ENCODE measurements at places on chromosomes 16 and 17.

GRCh38 chr16:23317266-23317661 lies 15.2 kb downstream of the SCNN1B start:
- no peak for DNase-seq

GRCh38 chr16:28915181-28915580 lies 9.9 kb downstream of the RABEP2 start:
- DNase-seq = peak; percentile 60

DNA sequence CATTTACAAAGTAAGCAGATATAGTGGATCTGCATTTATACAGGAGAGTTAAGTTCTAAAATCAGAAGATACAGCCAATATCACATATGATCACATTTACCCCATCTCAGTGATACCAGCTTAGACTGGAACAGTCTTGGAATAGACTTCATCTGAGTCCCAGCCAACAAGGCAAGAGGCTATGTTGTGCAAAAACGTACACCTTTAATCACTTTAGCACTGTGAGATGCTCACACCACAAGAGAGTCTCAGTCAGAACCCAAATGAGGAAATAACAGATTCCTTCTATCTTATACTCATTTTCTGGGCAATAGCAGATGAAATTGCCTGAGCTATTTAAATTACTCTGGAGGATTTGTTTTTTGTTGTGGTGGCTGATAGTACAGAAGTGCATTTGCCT lies 145.6 kb downstream of the ANKFN1 start:
- no peak for DNase-seq

GRCh38 chr16:4373909-4374742 lies 2.5 kb downstream of the VASN start:
- DNase-seq = peak; percentile 98

DNA sequence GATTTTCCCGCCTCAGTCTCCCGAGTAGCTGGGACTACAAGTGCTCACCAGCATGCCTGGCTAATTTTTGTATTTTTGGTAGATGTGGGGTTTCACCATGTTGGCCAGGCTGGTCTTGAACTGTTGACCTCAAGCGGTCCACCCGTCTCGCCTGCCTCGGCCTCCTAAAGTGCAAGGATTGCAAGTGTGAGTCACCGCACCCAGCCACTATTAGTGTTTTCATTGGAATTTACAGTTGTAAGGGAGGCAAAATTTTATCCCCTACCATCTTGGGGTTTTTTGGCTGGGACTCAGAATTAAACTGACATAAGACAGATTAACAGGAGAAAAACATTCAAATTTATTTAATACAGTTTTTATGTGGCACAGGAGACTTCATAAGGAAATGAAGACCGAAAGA lies 12.3 kb upstream of the MYCBPAP start:
- peak; percentile 61 for DNase-seq

- peak; percentile 56 for DNase-seq
These were observed 193.4 kb downstream of the FOXL1 start for GRCh38 chr16:86771506-86772460.

GRCh38 chr16:11546608-11547061 lies 40.1 kb downstream of the LITAF start:
- DNase-seq = peak; percentile 30

Measured in fibroblast of skin of abdomen (primary cell).